H9 (cell line): ENCODE measurements at places on chromosomes 2 and 18. TPM values are rescaled to one million over a fixed set of nuclear protein-coding genes. Genes with fewer than 3 reads are reported as not detected.

DNA sequence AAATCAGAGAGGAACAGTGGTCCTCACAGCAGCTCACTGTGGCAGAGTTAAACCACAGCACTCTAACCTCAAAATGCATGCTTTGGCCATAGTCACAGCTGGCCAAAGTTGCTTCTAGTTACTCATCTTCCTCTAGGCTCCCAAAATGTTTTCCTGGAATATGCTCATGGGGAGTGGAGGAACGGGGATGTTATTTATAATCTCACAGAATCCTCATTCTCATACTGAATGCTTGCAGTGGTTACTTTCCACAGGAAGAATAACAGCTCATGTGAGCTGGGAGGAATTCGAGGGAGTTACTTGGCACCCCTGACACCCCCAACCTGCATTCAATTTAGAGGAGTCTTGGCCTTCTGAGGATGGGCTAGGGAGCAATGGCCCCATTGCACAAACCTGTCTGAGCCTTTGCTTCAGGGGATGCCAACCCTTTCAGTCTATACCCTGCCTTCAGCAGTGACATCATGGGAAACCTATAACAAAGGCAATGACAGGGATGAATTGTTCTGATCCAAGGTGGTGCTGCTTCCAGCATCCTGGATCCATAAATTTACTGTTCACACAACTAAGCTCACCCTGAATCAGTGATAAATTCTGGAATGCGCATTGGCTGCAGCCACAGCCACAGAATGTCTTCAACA, 22.4 kb upstream of the CCBE1 start:
- DNase-seq = no peak

The PLEKHH2 gene
- total RNA-seq = 2.5 and 3.1 TPM in 2 replicates

DNA sequence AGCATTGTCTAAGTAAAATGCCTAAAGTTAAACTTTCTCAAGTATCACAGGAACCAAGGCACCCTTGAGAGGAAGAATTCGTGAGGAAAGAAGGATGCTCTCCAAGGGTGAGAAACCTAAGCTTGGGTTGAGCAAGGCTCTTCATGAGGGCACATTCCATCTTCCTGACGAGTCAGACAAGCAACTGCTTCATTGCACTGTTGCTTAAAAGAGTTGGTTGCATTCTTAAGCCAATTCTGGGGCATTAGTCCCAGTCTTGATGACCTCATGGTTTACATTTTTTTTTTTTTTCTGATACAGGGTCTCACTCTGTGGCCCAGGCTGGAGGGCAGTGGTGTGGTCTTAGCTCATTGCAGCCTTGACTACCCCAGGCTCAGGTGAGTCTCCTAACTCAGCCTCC, 237.5 kb downstream of the ACTR3 start:
- DNase-seq = no peak

The SLC38A11 gene
- total RNA-seq = not detected in 2 replicates

The CAPN14 gene
- total RNA-seq = 0.07 and 0.09 TPM in 2 replicates

DNA sequence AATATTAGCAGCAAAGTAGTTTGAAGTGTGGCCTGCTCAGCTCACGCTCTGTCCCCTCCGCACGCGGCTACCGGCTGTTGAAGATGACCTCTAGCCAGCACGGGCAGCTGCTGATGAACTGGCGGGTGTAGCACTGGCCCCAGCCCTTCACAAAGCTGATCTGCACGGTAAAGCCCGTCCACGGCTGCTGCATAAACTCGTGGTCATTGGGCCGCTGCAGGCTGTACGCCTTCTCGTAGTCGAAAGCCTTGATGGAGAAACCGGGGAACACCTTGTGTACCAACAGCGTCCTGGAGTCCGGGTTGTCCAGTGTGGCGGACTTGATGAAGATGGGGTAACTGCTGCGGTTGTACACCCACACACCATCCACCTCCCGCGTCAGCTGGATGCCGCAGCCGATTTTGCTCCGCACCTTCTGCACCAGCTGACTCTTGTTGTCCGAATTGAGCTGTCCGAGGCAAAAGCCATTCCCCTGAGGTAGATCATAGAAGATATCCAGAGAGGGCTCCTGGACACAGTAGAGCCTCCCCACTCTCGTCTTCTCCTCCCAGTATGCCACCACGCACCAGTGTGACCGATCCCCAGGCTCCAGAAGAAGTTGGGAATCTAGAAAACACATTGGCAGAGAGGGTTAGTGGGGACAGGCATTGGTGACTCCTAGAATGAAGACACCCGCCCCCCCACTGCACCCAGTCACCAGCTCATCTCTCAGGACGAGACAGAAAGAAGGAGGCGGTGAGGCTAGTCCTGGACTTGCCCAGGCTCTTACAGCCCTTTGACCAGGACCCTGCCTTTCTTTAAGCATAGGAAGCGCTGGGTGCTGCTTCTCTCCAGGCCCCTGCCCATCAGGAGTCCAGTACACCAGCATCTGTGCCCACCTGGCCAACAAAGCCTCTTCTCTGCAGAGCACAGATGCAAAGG, 29.2 kb downstream of the SMAD7 start:
- peak; percentile 28 for DNase-seq

GRCh38 chr2:68386365-68386764, 21.3 kb downstream of the PLEK start:
- no peak for DNase-seq

The SKOR2 gene
- total RNA-seq = 0.18 and 0.24 TPM in 2 replicates

The MAL gene
- not detected in 2 replicates for total RNA-seq

The FNDC4 gene
- total RNA-seq = 21.1 and 21.5 TPM in 2 replicates

DNA sequence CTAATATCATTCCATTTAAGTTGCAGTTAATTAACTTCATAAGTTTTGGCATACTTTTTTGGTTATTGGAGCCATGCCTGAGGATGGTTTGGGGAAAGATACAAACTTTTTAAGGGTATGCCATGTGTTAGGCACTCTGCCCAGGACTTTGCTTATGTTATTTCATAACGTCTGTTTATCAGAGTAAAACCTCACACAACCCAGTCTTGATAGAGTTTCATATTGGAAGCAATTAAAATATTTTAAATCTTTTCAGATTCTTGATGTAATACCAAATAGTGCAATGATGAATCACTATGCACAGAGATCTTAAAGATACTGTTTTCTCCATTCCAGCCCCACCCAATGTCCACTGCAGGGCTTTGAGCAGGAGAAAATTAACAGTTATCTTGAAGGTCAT, 529.1 kb upstream of the HNMT start:
- DNase-seq = no peak

DNA sequence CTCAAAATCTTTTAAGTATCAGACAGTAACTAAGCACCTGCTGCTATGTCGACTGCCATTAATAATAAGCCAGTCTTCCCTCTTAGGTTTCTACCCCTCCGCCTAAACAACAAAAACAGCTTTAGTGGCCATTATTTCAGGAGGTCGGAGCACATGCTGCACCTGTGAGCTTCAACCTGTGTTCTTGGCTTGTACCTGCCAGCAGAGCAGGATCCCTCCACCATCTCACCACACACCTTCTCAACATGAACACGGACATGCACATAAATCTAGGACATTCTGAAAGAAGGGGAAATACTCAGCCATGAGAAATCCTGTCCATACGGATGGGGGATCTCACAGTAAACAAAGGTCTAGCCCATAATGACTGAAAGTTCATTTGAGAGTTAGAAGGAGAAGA, 3.7 kb downstream of the CYB5A start:
- no peak for DNase-seq

- DNase-seq = peak; percentile 84
Observed at GRCh38 chr2:104844807-104845551, 8.9 kb upstream of the POU3F3 start.
